Stimulated activated CD8-positive, alpha-beta memory T cell treated with anti-CD3 and anti-CD28 coated beads, Interleukin-4, amount 100 ng/mL, for 4 hours (primary cell): ENCODE measurements at places on chromosomes 11 and 22.

GRCh38 chr22:17815703-17816254 is 41.5 kb upstream of the BID start:
- DNase-seq: no peak

GRCh38 chr11:24623121-24623520 is 126.3 kb downstream of the LUZP2 start:
- DNase-seq: no peak

DNA sequence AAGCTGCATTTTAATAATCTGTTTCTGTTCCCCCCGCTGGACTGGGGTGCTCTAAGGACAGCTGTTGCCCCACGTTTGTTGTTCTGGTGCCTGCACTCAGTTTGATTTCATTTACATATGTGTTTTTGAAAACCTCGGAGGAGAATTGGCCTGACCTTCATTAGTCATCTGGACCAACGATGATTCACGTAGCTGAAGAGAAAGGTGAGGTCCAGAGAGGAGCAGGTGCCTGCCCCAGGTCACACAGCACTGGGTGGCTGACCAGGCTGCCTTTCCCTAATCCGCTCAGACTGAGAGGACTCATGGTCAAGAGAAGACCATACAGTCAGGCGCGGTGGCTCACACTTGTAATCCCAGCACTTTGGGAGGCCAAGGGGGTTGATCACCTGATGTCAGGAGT is 3.8 kb downstream of the CSDC2 start:
- DNase-seq: no peak

GRCh38 chr11:123306531-123306930 is 111.5 kb upstream of the CLMP start:
- DNase-seq: no peak

- no peak for DNase-seq
Observed at GRCh38 chr11:130213979-130214281, 54.3 kb downstream of the ST14 start.

GRCh38 chr11:5665051-5665570 is 19.8 kb downstream of the TRIM5 start:
- DNase-seq: no peak

DNA sequence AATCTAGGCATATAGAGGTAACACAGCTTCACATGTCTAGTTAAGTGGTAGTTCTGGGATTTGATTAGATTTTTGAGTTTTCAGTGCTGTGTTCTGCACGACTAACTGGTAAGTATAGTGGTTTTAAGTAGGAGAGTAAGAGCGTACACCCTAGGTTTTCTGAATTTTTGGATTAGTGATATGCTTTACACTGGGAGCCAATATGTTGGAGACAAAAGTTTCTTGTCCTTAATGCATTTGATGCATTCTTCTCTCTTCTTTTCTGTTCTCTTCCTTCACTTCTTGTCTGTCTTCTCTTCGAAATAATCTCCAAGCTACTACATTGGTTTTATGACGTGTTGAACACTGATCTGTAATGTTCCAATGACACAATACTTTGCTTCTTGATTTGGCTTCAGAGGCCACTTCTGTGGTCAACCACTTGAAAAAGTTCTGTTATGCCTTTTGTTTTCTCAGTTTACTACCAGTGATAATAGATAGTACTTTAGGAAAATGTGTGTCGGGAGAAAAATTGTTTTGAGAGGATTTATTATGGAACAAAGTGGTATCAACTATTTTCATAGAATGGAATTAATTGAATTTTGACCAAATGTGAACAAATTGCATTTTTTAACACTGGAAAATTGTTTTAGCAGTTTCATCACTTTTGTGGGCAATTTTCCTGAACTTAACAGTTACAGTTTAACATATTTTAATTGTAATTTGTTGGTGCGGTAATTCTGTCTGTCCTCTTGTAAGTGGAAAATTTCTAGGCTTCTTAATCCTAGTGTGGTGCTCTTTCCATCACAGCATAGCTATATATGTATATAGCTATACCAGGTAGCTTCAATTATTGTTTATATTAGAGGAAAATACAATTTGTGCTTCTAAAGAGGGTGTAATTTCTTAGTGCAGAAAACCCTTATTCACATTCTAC is 2.6 kb downstream of the PDE3B start:
- DNase-seq: no peak

DNA sequence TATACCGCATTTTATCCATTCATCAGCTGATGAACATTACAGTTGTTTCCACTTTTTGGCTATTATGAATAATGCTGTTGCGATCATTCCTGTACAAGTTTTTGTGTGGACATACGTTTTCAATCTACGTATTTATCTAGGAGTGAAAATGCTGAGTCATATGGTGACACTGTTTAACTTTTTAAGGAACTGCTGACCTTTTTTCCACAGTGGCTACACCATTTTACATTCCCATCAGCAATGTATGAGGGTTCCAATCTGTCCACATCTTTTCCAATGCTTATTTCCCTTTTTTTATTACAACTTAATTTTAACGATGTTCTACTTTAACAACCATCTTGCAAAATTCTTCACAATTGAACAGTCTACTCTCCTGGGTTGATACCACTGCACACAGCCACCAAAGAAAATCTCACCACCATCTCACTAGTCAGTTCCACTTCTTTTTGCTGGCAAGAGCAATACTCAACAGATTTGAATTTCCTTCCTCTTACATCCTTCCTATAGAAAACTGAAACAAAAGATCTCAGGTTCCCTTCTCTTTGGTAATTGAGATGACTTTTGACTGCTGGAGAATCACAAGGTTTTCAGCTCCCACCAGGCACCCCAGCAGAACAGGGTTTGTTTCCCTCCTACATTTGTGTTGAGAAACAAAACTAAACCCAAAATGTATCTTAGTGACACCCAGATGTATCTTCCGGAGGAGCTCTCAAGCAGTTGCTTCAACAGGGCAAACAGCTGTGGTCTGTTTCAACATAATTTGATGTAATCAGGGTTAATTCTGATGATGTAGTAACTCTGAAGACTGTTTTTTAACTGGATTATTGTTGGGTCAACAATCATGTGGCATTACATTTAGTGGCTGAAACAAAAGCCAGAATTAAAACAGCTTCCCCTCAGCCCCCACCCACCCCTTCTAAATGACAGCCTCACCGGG is 7.0 kb upstream of the GAB2 start:
- no peak for DNase-seq

DNA sequence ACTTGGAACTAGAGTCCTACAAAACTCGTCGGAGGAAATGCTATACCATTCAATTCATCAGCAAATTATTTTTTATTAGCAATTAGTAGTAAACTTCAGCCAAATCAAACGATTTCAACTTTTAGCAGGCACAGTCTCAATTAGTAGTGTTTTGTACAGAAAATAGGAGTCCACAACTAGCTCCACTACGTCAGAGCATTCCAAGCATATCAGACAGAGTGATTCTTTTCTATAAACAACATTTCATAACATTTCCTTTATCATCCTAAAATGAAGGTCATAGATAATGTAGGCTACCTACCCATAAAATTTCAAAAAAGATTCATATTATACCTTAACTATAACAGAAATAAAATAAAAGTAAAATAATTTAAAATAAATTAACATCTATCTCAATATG is 169.9 kb downstream of the KIF18A start:
- DNase-seq: no peak

- DNase-seq: no peak
Observed at GRCh38 chr11:109130910-109131309, 291.1 kb upstream of the C11orf87 start.

DNA sequence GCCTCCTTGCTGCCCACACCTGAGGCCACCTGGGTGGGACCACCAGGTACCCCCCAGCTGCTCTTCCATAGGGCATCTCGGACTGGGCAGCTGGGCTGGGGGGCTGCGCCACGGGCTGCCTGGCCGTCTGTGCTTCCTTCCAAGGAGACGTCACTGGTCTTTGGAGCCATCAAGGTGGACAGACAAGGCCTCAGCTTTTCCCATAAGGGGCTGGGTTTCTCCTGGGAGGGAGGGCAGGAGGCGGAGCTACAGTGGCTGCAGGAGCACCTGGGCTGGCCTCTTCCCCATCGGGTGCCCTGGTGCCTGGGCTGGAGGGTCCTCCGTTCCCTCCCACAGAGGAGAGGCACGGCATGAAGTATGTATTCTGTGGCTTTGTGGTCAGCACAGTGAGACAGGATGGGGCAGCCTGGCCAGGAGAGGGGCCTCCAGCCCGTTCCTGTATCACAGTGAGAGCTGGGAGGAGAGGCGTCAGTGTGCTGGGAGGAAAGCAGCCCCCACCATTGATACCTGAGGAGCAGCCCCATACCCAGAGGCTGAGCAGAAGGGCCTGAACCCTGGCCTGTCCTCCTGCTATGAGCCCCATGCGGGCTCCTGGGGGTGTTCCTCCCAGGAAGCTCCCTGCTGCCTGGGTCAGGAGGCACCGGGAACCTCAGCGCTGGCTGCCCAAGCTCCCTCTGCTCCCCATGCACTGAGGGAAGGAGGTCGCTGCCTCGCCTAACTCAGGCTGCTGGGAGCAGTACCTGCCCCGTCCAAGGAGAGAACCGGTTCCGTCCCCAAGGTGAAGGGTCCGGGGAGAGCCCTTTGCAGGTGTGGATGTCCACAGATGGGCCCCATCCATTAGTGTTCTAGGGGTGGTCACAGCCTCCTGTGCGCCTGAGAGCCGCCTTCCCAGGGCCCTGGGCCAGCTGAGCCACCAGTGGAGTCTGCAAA is 1075.0 kb downstream of the BRD1 start:
- DNase-seq: no peak

DNA sequence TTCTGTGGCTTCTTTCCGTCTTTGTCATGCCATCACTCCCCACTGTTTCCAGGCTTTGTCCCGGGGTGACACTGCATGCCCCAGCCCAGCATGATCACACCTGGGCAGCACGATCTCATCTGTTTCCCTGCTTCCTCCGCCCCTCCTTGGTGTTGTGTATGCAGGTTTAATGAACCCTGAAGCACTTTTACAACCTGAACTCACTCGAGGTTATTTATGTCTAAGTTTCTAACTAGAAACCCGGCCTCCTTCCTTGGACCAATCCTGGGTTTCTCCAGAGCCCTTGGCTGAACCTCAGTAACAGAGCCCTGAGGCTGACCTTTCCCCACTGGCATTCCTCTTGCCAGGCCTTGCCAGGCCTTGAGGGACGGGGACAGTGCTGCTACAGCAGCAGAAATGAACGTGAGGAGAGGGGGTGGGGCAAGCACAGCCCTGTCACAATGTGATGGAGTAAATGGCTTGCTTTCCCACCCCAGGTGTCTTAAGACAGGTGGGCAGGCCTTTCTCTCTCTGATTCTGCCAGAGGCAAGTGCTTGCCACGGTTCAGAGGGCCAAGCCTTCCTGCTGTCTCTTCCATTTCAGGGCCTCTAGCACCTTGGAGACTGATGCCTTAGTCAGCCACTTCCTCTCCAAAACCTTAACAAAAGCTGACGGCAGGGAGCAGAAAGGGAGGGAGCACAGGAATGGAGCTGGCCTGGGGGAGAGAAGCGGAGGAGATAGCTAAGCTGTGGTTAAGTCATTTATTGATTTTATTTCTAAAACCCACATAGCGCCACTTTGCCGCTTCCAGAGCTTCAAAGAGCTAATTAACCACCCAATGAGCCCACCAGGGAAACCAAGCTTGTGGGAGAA is 3.1 kb upstream of the PYGM start:
- no peak for DNase-seq

DNA sequence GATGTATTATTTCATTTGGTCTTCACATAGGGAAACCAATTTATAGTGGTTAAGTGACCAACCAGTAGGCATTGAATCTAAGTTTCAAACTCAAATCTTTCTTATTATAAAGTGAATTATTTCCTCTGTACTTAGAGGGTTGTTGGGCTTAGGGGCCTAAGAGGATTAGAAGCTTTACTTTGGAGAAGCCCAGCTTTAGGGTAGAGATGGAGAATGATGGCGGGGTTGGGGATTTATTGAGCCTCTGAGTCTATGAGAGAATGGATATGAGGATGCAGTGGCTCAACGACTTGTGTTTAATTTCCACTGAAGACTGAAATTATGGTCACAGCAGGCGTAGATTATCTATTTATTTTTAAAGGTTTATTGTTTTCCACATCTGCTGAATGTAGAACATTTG is 55.5 kb downstream of the CHRDL2 start:
- no peak for DNase-seq

GRCh38 chr11:4039011-4039410 is 55.6 kb upstream of the RRM1 start:
- DNase-seq: no peak
